ENCODE measurements at places on chromosomes 2 and 18. TPM values are rescaled to one million over a fixed set of nuclear protein-coding genes. Genes with fewer than 3 reads are reported as not detected.

- H3K4me3 ChIP-seq, result no peak overlapping the region
- H3K4me1 ChIP-seq, result no peaks in the 10 kb centered on the region
- no peaks in the 10 kb centered on the region for H3K36me3 ChIP-seq
- no peaks in the 10 kb centered on the region for H3K27me3 ChIP-seq
- DNase-seq, result no peak
- no peak overlapping the region for H3K27ac ChIP-seq
Measured at GRCh38 chr2:224850081-224850480, 133.9 kb upstream of the CCDC195 start.

DNA sequence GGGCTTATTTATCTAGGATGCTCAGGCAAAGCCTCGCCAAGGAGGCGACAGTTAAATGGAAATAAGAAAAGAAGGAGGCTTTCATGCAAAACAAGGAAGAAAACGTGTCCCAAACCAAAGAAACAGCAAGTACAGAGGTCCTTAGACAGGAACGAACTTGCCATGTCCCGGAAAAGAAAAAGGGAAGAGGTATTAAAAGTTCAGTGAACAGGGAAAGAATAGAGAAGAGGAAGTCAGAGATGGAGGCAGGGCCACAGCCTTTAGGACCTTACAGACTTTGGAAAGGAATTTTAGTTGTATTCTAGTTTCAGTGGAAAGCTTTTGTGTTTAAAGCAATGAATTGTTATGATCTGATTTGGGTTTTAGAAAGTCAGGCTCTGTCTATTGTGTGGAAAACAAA, 22.1 kb downstream of the IKZF2 start:
- peaks cover 4% of the 10 kb centered on the region for H3K4me1 ChIP-seq
- no peak overlapping the region for H3K27ac ChIP-seq
- H3K36me3 ChIP-seq, result no peaks in the 10 kb centered on the region
- no peaks in the 10 kb centered on the region for H3K27me3 ChIP-seq
- DNase-seq, result no peak
- H3K4me3 ChIP-seq, result no peak overlapping the region

DNA sequence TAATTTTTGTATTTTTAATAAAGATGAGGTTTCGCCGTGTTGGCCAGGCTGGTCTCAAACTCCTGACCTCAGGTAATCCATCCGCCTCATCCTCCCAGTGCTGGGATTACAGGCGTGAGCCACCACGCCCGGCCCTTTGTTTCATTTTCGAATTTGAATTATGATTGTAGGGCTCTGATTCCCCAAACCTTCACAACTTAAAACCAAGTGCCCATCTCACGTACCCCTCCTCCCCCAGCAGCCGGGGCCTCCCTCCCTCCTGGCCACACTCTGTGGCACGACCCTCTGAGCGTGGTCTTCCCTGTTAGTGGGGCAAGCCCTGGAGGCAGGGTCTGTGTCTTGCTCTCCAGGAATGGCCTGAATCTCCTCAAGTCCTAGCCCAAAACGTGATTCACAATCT, 166.5 kb downstream of the ASB1 start:
- no peaks in the 10 kb centered on the region for H3K36me3 ChIP-seq
- no peak overlapping the region for H3K27ac ChIP-seq
- H3K4me3 ChIP-seq, result no peak overlapping the region
- H3K4me1 ChIP-seq, result peaks cover 24% of the 10 kb centered on the region
- H3K27me3 ChIP-seq, result no peaks in the 10 kb centered on the region

The SCYGR4 gene
- total RNA-seq, result not detected

The XRCC5 gene
- 152 TPM for total RNA-seq

- no peak overlapping the region for H3K27ac ChIP-seq
- peaks cover 9% of the 10 kb centered on the region for H3K27me3 ChIP-seq
- no peaks in the 10 kb centered on the region for H3K4me1 ChIP-seq
- no peaks in the 10 kb centered on the region for H3K36me3 ChIP-seq
- H3K4me3 ChIP-seq, result no peak overlapping the region
Measured at GRCh38 chr2:95734976-95735890, 143.4 kb downstream of the TRIM43 start.

GRCh38 chr2:98884658-98885057, 51.4 kb downstream of the CRACDL start:
- H3K4me1 ChIP-seq, result no peaks in the 10 kb centered on the region
- H3K36me3 ChIP-seq, result no peaks in the 10 kb centered on the region
- no peak overlapping the region for H3K4me3 ChIP-seq
- H3K27ac ChIP-seq, result no peak overlapping the region
- H3K27me3 ChIP-seq, result no peaks in the 10 kb centered on the region

The C1GALT1C1L gene
- total RNA-seq, result 2.7 TPM

DNA sequence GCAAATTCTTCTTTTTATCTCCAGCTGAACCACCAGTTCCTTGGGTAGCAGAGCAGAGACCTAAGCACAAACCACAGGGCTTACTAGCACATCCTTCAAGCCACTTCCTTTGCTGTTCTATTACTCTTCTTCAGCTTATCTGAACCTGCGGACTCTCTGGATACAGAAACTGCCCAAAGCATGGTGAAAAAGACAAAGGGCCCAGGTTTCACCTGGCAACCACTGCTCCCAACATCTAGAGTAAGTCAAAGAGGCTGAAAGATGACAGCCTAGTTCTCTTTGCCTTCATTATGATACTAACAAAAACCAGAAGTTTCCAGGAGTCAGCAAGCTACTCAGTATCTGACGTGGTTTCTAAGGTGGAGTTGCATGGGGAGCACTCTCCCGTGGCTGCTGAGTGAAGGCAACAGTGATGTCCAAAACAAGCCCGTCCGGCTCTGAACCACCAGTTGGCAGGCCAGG, 43.4 kb downstream of the KANSL3 start:
- H3K4me1 ChIP-seq, result no peaks in the 10 kb centered on the region
- H3K27ac ChIP-seq, result no peak overlapping the region
- no peaks in the 10 kb centered on the region for H3K27me3 ChIP-seq
- DNase-seq, result no peak

GRCh38 chr2:27322301-27322765, 564 bp downstream of the MPV17 start:
- H3K4me3 ChIP-seq, result peak overlapping the region; percentile 86
- no peaks in the 10 kb centered on the region for H3K27me3 ChIP-seq
- no peak for DNase-seq
- peak overlapping the region; percentile 93 for H3K27ac ChIP-seq

The NTSR2 gene
- not detected for total RNA-seq

DNA sequence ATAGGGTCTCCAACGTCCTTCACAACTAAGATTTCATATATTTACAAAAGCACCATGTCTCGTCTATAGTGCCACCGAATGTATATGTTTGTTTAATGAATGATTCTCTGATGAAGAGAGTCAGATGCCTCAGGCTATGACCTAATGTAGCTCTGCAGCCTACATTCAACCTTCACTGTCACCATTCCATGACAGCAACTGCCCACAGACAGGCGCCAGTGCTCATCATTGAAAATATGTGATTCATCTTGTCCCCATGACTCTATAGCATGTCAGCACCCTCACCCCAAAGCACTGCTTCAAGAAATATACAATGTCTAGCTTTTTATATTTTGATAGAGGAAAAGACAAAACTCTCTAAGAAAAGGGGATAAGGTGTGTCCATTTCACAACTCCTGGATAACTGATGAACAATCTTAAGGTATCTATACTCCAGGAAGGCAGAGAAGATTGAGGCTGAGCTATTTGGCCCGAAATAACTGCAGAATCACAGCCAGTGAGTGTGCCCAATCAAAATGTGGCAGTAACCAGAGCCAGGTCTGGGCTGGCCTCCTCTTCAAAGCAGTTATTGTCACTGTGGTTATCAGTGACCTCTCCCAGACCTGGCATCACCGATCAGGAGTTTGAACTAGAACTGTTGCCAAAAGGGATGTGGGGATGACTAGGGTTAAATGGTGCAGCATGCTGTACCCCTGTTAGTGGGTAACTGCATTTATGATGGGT, 246.6 kb downstream of the SETBP1 start:
- no peaks in the 10 kb centered on the region for H3K27me3 ChIP-seq
- no peaks in the 10 kb centered on the region for H3K36me3 ChIP-seq
- peaks cover 16% of the 10 kb centered on the region for H3K4me1 ChIP-seq

DNA sequence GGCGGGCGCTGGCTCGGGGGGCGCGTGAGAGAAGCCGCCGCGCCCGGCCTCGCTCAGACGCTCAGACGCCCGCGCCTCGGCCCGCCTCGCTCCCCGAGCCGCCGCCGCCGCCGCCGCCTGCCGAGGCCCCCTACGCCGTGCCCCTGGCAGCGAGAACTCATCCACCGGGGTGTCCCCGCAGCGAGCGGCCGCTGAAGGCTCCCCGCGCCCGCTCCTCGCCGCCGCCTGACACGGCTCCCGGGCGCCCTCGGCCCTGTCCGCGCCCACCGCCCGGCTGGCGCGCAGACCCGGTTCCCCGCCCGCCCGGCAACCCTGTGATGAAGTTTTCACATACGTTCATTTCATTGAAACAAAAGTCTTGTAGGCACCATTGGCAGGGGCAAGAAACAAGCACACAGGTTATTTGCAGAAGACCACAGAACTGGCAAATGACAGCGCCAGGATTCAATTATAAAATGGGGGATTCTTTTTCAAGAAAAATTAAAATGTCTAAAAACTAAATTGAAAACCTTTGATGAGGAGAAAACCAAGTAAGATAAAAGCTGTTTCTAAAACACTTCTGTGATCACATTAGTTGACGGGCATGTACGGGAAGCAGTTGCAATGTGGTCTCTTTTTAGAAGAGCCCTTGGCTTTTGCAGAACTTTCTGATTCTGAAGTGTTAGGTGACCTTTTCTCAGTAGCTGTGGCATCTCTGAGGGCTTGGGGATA, 50.5 kb upstream of the TUBA3D start:
- H3K27me3 ChIP-seq, result peaks cover 56% of the 10 kb centered on the region
- DNase-seq, result no peak
- no peaks in the 10 kb centered on the region for H3K36me3 ChIP-seq
- peak overlapping the region; percentile 29 for H3K4me3 ChIP-seq
- no peak overlapping the region for H3K27ac ChIP-seq

GRCh38 chr2:109311771-109312170, 182.8 kb downstream of the SH3RF3 start:
- no peaks in the 10 kb centered on the region for H3K4me1 ChIP-seq
- H3K27ac ChIP-seq, result no peak overlapping the region
- H3K36me3 ChIP-seq, result no peaks in the 10 kb centered on the region
- no peak for DNase-seq
- no peaks in the 10 kb centered on the region for H3K27me3 ChIP-seq

The ANO7 gene
- not detected for total RNA-seq

All from sigmoid colon (tissue), 7 donors.